ENCODE measurements at places on chromosomes 6 and 20.

DNA sequence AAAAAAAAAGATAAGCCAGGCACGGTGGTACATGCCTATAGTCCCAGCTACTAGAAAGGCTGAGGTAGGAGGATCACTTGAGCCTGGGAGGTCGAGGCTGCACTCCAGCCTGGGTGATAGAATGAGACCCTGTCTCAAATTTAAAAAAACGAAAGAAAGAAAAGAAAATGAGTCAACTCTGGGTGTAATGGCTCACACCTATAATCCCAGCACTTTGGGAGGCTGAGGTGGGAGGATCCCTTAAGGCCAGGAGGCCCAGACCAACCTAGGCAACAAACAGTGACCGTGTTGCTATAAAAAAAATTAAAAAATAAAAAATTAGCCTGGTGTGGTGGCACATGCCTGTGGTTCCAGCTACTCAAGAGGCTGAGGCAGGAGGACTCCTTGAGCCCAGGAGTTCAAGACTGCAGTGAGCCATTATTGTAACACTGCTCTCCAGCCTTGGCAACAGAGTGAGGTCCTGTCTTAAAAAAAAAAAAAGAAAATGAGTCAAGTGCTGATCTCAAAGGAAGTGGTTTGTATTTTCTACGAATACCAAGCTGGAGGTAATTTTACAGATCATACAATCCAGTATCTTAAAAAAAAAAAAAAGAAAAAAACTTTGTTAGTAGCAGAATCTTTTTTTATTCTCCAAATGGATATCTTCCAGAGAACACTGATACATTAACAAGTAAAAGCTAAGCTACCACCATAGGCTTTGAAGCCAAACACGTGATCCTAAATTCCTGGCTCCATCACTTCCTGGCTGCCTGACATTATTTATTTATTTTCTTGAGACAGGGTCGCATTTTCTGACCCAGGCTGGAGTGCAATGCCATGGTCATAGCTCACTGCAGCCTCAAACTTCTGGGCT, 5.7 kb downstream of the COMMD7 start:
- peak; percentile 29 for DNase-seq

GRCh38 chr6:35850208-35850607, 45.1 kb downstream of the LHFPL5 start:
- DNase-seq = no peak

- peak; percentile 77 for DNase-seq
These were observed 14.9 kb upstream of the PPARD start for GRCh38 chr6:35327349-35328027.

- no peak for DNase-seq
These were observed 33.0 kb upstream of the KIAA1586 start for GRCh38 chr6:57013521-57013926.

Data from activated naive CD4-positive, alpha-beta T cell treated with Interleukin-2 at 50 U/mL for 16 hours (primary cell).